ENCODE measurements at places on chromosomes 6 and 20.

DNA sequence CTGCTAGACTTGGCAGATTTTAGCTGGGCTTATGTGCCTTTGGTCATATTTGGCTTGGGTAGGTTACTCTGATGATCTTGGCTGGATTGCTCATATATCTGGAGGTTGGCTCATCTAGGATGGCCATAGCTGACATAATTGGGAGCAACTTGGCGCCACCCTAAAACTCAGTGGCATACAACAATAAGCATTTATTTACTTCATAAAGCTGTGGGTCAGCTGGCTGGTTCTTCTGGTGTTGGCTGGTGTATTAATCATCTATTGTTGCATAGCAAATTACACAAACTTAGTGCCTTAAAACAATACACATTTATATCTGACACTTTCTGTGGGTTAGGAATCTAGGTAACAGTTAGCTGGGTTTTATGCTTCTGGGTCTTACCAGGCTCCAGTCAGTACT, 297.3 kb upstream of the JAG1 start:
- no peak for DNase-seq

DNA sequence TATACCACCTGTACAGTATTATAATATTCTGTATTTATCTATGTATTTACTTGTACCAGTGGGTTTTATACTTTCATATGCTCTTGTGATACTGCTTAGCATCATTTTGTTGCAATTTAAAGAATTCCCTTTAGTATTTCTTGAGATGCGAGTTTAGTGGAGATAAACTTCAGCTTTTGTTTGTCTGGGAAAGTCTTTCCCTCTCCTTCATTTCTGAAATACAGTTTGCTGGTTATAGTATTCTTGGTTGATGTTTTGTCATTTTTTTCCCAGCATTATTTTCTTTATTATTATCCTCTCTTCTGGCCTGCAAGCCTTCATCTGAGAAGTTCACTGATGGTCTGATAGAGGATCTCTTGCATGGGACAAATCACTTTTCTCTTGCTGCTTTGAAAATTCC, 136.6 kb upstream of the MCHR2 start:
- no peak for DNase-seq

GRCh38 chr6:75419416-75419815, 74.2 kb downstream of the FILIP1 start:
- DNase-seq = no peak

DNA sequence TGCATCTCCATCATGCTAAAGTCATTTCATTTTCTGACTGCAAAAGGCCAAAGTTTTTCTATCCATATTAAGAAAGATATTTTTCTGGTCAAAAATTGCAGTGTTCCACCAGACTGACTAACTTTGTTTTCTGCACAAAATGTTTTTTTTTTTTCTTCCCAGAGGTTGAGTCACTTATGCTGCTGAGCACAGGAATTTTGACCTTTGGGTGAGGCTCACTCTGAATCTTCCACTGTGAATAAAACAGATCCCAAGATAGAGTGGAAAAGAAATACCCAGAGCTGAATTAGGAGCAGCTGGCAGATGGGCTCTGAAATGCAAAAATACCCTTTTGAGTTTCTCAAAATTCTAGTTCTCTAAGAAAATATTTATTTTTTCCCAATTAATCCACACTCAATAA, 996.8 kb downstream of the KIF16B start:
- DNase-seq = no peak

DNA sequence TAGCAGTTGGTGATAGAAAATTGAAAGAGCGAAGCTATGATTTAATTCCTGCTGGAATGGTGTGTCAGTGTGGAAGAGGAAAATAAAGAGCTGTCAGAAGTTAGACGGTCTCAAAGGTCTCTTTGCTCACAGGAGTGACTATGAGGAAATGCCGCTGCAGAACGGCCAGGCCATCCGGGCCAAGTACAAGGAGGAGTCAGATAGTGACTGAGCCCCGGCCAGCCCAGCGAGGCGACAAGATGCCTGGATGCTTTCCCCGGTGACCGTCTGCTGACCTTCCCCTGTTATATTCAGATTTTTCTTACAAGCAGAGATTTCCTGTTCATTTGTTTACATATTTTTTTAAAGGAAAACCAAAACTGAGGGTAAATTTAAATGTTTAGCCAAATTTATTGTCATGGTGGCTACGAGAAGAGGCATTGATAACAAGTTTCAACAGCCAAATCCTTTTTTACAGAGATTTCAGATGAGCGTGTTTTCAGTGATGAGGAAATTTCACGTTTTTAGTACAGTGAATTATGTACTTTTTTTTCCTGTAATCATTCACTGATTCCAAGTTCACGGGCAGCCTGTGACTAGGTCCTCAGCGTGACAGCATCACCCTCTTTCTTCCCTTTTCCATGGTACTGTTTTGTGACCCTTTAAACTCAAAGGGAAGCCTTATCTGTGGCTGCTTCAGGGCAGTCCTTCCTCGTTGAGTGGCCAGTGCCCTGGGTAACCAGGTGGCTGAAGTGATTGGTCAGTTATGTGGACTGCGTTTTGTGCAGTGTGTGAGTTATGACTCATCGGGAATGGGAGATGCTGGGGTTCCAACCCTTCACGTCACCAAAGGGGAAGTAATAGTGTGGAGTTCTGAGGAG, 12.6 kb downstream of the DYNLT1 start:
- peak; percentile 87 for DNase-seq

GRCh38 chr6:106501960-106502371, 127.3 kb downstream of the RTN4IP1 start:
- DNase-seq = no peak

DNA sequence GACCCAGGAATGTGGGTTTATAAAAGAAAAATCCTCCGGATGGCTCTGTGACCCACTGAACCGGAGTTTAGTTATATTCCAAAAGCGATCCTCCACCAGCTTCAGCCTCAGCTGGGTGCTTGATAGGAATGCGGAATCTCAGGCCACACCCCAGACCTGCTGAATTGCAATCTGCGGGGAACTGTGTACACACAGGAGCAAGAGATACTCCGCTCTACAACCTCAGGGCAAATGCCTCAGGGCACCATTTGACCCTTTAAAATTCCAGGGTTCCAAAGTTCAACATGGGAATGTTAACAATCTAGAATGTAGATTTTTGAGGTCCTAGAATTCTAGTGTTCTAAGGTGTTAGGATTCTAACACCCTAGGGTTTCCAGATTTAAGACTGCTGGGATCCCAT, 10.8 kb downstream of the BPIFA2 start:
- no peak for DNase-seq

GRCh38 chr20:7741866-7742265, 198.4 kb downstream of the HAO1 start:
- DNase-seq = no peak

DNA sequence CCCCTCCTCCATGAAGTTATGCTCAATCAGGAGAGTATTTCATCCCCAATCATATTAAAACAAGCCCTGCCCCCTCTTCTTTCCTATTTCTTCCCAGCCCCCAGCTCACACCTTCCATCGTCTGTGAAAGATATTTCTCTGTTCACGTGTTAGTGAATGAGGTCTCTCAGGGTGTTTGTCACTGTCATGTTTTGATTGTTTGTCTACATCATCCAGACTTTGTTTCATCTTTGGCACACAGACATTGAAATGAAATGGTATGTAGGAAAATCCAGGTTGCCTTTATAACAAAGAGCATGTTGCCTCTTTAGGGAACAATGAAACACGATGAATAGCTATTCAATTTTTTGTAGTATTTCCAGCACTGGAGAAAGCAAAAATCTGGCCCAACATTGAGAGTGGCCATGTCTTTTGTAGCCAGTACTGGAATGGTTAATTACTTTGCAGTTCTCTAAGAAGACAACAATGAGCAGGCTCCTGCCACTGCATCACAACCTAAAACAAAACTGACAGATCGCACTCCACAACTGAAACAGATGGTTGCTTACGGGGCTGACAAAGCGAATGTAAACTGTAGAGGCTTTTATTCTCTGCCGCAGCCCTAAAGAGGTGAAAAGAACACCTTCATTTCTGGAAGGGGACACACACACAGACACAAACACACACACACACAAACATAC, 543.6 kb upstream of the CITED2 start:
- DNase-seq = no peak

DNA sequence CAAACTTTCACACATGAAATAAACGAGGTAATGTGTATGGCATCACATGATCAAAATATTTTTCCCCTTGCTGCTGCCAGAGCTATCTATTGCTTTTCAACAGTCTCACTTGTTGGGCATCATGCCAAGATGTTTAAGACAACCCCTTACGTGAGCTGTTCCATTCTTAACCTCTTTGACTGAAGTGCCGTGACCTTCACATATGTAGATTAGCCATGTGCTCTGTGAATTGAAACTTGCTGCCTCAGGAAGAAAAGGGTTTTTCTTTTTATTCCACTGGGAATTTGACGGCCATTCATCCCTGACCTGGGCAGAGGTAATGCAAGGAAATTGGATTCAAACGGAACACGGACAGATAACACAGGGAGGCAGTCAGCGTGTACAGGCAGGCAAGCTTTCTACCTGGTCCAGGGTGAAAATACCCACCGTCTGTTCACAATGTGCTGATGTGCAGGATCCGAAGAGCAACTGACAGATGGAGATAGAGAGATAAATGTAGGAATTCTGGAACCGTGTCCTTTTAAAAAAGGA, 14.2 kb downstream of the ARID1B start:
- no peak for DNase-seq

DNA sequence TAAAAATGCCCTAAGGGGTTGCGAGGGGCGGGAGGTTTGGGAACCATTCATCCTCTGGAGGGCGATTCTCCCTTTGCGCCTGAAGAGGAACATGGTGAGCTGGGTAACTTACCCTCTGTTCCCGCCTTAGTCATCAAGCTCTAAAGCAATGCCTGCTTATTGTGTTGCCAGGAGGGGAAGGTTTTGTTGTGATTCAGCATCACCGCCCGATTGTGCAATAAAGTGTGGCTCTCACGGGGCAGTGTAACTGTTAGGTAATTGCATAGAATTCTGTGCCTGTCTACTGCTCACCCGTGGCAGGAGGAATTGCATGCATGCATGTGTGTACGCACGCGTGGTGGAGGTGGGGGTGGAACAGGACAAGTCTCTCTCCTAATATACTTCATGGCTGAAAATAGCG, 95.5 kb upstream of the AGPAT4 start:
- DNase-seq = no peak

GRCh38 chr6:10633216-10633615, 61.2 kb downstream of the C6orf52 start:
- DNase-seq = no peak

GRCh38 chr6:170278743-170279094, 12.2 kb downstream of the DLL1 start:
- no peak for DNase-seq

DNA sequence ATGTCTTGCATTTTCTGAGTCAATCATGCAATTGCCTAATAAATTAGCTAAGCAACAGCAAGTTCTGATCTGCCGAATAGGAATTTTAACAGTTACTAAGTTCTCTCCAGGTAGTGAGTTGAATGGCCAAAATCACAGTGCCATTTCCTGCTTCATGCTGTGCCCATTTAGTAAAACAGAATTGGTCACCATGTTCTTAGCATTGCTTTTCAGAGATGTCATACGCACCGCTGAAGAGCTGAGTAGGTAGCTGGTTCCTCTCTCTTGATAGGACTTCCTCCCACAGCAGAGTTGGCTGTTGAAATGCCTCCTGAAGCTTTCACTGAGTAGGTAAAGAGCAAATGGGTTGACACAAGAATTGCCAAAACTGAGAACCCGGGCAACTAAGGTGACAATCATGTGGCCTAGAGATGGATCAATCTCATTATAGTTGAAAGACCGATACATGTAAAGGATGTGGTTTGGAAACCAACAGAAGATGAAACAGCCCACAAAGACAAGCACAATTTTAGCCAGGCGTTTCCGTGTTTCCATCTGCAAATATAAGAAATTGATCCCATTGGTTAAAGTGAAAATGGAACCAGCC, 57.1 kb upstream of the GJE1 start:
- DNase-seq = no peak

DNA sequence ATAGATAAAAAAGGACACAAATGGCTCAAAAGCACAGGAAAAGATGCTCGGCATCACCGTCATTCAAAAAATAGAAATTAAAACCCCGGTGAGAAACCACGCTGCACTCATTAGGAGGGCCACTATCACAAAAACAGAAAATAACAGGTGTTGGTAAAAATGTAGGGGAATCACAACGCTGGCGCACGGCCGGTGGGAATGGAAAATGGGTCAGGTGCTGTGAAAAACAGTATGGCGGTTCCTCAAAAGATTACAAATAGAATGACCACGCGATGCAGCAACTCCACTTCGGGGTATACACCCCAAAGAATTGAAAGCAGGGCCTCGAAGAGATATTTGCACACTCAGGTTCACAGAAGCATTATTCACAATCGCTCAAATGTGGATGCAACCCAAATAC, 28.3 kb downstream of the NPEPL1 start:
- DNase-seq = no peak

DNA sequence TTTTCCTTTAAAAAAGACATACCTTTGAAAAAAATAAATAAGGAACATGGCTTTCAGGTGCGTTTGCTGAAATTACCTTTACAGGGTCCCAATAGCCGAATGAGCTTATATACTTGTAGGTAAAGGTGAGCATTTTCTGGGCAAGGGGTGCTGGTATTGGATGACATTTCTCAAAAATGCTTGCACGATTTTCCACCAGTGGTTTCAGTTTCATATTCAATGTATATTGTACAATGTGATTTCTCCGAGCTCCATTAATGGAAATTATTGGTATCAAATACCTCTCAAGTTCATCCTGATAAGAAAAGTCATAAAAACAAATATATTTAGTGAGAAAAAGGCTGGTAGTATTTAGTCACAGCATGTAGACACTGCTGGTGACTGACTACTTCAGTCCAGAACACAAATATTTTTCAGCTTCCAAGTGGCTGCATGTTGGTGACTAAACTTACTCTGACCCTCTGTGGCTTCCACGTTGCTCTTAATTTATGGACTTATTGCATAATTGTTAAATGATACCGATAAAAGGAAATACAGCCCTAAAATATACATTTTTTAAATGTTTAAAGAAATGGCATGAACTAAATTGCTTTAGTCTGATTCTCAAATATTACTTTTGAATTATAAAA, 32.9 kb upstream of the ZBTB24 start:
- DNase-seq = no peak

DNA sequence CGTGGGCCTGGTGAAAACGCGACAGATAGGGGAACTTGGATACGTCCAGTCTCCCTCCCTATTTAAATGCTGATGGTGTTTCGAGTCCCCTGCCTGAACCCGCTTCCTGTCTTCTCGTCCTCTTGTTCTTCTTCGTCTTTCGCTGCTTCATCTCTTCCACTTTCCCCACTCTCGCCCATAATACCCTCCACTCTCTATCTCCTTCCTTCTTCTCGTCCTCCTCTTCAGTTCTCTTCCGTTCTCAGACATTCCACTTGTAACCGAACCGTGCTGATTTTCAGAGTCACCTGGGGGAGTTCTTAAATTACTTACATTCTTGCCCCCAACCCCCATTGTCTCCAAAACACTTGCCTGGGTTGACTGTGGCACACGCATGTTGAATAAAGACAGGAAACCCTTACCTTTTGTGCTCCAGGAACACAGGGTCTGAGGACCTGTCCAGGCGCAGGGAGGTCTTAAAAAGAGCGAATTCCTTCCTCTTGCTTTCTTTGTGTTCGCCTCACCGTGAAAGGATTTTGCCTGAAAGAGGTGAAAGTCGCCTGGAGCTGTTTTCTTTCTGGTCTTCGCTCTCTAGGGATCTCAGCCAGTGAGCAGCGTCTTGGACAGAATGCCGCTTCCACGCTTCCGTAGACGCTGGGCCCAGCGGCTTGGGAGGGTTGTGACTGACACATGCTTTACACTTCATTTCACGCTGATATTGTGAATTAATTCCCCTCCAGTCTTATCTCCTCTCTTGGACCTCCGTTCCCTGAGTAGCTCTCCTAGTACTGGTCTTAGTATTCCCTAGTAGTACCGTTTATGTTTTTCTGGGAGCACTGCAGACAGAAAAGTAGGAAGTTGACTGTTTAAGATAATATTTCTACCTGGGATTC, 184.0 kb downstream of the GPX5 start:
- DNase-seq = no peak

GRCh38 chr6:122734529-122735395, 44.8 kb upstream of the FABP7 start:
- DNase-seq = no peak

All from vagina (tissue), 2 donors.